ENCODE measurements at places on chromosomes 11 and 22.
A peak's percentile ranks its signal among the peaks of the same experiment; 100 is the strongest.

DNA sequence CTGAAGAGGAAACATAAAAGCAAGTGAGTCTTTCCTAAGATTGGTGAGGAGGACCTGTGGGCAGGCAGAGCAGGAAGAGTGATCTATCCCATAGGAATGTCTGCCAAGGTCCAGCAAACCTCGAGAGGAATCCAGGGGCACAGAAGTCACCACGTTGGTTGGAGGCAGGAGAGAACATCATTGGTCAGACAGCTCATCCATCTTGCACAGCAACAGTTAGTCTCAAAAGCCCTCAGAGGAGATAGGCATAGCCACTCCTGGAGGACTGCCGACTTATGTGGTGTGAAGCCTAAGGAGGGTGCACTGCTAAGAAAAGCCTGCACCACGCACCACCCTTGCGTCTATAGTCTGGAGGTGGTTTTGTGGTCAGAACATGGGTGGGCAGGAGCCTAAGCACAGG, 109.1 kb downstream of the RASSF10 start:
- DNase-seq, result no peak

DNA sequence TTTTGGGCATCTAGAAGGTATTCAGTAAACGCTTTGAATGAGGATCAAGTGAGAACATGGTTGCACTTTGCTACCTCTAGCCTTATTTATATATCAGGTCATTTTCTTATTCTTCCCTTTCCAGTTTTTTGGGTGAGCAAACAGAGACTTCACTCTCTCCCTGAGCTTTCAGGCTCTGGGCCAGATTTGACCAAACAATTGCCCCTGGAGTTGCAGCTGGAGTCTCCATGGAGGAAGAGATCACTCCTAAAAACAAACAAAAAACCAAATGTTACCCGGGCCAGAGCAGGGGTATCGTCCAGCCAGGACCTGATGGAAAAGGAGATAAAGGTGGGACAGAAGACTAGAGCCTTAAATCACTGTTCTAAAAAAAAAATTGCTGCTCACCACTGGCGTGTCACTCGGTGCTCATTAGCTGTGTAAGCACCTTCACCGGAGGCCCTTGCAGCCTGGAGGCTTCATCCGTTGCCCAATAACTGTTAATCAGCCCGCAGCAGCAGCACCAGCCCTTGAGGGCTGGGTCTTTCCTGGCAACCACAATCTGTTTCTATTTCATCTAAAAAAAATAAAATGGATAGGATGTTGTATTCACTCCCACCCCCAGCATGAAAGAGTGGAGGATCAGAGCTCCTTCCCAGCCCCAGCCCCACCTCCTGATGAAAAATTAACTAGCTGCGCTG, 125.0 kb downstream of the PKNOX2 start:
- no peak for DNase-seq

GRCh38 chr11:43992183-43992582, 49.7 kb downstream of the C11orf96 start:
- DNase-seq, result no peak

DNA sequence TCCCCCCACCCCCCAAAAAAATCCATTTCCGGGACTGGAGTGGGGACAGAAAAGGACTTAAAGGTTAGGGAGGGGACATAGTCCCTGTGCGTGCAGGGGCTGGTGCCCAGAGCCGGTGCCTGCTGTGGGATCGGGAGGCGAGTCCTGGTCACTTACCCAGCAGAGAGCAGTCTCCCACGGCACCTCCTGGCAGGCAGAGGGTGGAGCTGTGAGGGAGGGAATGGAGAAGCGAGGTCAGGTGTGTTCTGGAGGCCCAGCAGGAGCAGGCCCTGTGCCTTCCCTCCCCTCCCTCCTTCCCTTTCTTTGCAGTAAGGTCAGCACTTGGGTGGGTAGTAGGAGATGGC, 28.4 kb downstream of the SHANK3 start:
- no peak for DNase-seq

DNA sequence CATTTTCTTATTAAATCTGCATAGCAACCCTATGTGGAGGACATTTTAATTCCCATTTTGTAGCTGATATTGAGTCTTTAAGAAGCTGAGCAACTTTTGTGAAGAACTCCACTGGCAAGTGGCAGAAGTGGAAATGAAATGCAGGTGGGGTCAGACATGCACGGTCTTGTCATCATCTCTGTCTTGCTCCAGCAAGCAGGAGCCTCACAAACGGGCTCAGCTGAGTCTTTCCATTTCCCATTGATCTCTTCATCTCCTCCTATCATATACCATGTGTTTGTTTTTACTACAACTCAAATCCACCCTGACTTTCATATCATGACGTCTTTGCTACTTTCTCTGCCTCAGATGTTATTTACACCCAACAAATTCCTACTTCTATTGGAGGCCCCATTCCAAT, 97.9 kb upstream of the TENM4 start:
- DNase-seq, result no peak

DNA sequence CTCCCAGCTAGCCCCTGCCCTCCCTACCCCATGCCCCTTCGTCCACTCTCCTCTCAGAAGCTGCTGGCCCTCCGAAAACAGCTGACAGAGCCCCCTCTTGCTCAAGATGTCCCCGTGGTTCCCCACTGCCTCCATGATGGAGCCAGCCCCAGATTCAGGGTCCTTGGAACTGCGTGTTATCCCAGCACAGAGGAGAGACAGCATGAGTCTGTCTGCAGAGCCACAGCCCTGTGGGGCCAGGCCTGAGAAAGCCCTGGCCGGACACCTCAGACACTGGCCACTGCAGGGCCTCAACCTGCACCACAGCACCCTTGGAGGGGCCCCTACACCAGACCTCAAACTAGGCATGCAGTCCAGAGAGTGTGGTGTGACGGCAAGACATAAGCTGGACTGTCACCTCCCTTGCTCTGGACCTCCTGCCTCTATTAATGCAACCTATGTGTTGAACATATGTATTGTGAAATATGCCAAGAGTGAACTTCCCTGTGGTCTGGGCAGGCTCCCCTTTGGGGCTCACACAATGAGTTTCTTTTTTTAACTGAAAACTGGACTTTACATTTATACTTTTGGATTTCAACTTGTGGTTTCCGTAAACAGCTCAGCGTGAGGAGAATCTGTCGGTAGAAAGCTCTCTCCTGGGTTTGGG, 9.6 kb downstream of the PNPLA5 start:
- no peak for DNase-seq

DNA sequence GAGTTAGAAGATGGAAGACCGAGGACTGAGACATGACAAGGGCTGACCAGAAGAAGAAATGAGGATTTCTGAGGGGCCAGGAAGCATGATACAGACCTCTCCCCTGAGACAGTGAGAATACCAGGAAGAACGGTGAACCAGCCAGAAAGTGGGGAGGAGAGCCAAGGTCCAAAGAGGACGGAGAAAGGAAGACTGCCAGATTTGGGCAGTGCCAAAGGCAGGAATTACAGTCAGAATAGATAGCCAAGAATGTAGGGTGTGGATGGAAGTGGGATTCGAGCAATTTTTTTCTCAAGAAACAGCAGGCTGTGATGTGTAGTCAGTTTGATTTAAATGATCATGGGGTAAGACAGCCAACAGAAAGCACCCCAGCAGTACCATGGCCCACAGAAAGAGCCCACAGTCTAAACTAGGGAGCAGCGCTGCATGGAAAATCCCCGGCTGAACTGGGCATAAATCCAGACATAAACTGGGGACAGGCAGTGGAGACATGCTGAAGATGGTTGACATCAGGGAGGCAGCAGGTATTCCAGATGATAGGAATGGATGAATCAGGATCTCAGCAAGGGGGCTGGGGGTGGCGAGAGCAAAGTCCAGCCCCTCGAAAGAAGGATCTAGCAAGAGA, 67.3 kb upstream of the BARX2 start:
- no peak for DNase-seq

- DNase-seq, result no peak
Measured at GRCh38 chr11:47004595-47005033, 68.1 kb downstream of the CSTPP1 start.

GRCh38 chr11:64156235-64157011, 9.5 kb downstream of the MACROD1 start:
- DNase-seq, result no peak

- DNase-seq, result no peak
Measured at GRCh38 chr11:26842478-26843282, 120.8 kb upstream of the SLC5A12 start.

- no peak for DNase-seq
Measured at GRCh38 chr22:25668437-25668836, 73.6 kb upstream of the MYO18B start.

GRCh38 chr11:102560555-102561011, 30.0 kb upstream of the MMP7 start:
- DNase-seq, result no peak

GRCh38 chr11:20122131-20122530, 38.1 kb downstream of the DBX1 start:
- no peak for DNase-seq

DNA sequence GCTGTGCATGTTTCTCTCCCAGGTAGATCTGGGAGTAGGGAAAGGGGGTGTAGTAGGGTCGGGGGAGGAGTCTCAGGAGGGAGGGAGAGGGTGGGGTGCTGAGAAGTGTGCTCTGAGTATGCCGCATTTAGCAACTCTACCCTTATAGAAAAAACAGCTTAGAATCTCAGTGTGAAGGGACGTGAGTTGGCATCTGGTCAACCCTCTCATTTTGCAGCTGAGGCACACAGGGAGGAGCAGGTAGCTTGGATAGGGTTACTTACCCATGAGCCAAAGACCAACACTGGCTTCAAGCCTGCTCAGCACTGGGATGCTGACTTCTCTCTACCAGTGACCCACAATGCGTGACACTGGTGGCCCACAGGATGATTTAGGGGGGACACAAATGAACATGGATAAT, 95.9 kb downstream of the FBXO7 start:
- no peak for DNase-seq

DNA sequence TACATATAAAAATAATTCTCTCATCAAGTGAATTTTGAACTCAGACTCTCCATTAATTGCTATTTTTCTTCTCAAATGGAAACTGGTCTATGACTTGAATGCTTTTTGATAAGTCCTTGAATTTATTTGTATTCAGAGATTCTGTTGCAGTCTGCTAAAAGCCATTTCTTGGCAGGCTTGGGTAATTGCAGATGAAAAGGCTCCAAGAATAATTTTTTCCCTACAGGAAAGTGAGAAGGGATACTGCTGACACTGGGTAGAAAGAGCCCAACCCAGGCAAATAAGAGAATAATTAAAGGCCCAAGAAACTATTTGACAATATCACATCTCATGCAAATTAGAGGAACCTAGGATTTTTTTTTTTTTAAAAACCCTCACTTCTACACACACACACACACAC, 246.5 kb upstream of the DDI1 start:
- DNase-seq, result no peak

GRCh38 chr11:10488934-10489691, 34.0 kb downstream of the AMPD3 start:
- DNase-seq, result no peak

GRCh38 chr11:64165842-64166635, at the start of gene MACROD1:
TSS of gene MACROD1 (minus strand) at chr11:64166113. CDS start at chr11:64165994, 119 bp downstream.
- peak; percentile 79 for DNase-seq

GRCh38 chr22:34834059-34834458, 231.9 kb upstream of the ISX start:
- DNase-seq, result no peak

- DNase-seq, result peak; percentile 70
Measured at GRCh38 chr22:37566903-37567798, 6.9 kb downstream of the CDC42EP1 start.

GRCh38 chr11:57815476-57815875, 53.9 kb downstream of the CTNND1 start:
- DNase-seq, result no peak

- no peak for DNase-seq
Measured at GRCh38 chr11:78860720-78861422, 286.2 kb upstream of the NARS2 start.

DNA sequence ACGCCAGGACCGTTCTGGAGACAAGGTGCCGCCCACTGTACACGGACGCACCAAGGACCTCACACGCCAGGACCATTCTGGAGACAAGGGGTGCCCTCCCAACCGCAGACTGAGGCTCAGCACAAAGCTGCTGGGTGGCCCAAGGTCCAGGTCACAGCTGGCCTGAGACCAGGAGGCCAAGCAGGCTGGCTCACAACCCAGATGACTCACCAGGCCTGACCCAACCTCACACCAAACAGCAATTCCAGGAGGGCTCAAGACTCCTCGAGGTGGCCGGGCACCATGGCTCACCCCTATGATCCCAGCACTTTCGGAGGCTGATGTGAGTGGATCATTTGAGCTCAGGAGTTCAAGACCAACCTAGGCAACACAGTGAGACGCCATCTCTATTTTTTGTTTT, 14.8 kb downstream of the BRD1 start:
- DNase-seq, result no peak

DNA sequence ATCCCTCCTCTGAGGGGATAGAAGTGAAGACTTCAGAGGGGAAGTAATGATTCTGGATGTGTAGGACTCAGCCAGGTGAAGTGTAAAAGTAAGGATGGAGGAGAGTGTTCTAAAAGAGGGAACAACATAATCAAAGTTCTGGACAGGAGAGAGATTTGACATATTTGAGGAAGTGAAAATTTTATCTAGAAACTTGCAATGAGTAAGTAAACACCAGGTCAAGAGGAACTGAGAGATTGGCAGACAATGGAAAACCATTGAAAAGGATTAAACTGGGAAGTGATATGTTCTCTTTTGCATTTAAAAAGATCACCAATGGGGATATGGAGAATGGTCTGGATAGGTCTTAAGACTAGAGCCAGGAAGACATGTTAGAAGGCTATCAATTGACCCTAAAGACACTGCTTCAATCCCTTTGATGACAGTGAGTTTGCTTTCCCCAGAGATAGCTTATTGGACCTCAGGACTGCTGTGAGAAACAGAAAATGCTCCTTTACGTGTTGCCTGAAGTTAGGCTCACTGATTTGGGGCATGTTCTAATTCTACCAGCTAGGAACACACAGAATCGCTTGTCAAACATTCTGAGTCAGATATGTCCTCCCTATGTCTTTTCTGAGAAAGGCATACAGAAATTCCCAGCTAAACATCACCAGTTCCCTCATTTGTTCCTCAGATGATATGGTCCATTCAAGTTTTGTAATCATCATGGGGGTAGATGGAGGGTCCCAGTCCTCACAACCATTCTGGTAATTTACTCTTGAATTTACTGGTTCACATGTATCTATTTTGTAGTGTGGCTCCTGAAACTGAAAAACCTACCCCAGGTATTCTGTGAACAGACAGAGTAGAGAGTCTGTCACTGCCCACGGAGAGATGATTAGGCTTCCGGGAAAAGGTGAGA, 144.9 kb downstream of the MAML2 start:
- DNase-seq, result no peak

DNA sequence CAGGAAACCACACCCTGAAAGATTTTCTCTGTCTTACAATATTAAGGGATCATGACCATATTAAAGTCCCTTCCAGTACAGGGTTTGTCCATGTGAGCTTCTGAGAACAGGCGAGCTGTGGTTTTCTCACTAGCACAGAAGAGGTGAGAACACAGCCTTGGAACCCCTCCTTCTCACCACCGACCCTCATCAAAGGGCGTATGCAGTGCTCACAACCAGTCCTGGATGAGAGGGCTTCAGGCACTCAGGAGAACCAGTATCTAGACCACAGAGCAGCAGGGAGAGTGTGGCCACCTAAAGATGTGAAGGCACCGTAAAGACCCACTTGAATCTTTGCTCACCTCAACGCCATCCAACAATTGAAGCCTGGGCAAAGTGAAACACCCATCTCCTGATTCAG, 397.0 kb downstream of the ETS1 start:
- no peak for DNase-seq
